ENCODE measurements at places on chromosomes 1 and 21.
A peak's percentile ranks its signal among the peaks of the same experiment; 100 is the strongest.

DNA sequence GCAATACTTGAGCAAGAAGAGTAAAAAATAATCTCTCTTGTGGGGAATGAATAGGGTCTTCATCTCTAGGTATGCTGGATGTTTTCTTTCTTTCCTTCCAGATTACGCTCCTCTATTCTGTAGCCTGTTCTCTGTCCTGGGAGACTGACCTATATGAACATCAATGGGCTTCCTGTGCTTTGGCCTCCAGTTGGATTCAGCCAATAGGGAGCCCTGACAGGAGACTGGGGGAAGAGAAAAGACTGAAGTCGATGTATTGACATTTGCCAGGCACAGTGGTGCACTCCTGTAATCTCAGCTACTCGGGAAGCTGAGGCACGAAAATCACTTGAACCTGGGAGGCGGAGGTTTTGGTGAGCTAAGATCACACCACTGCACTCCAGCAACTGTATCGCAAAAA is 17.6 kb downstream of the SEMA6C start:
- no peak for DNase-seq

DNA sequence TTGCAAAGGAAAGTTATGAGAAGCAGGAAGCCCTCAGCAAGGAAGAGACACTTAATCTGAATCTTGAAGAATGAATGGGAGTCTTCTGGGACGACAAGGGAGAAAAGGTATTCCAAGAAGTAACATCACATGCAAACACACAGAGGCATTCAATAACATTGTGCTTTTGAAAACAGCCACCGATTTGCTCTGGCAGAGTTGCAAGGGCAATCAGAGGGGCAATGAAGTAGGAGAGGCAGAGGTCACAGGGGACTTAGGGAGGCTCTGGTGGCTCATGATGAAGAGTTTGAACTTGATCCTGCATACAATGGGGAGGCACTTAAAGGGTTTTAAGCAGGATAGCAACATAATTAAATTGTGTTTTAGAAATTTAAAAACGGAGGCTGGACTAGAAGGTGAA is 107.7 kb downstream of the DDX20 start:
- DNase-seq = no peak

GRCh38 chr21:41095983-41096382 is 72.0 kb upstream of the BACE2 start:
- no peak for DNase-seq

DNA sequence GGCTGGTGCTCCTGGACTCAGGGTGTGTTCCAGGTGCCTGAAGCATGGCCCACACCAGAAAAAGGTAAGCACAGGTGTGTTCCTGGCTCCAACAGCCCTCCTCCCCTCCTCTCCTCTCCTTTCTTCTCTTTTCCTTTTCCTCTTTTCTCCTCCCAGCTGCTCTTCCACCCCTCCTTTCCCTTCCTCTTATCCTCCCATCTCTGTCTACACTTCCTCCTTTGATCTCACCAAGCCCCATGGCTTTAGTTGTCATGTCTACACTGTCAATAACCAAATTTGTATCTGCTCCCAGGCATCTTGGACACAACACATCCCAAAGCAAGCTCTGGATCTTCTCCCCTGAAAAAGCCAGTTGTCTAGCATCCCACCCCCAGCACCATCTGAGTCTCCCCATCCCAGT is 56.7 kb upstream of the LAPTM5 start:
- no peak for DNase-seq

DNA sequence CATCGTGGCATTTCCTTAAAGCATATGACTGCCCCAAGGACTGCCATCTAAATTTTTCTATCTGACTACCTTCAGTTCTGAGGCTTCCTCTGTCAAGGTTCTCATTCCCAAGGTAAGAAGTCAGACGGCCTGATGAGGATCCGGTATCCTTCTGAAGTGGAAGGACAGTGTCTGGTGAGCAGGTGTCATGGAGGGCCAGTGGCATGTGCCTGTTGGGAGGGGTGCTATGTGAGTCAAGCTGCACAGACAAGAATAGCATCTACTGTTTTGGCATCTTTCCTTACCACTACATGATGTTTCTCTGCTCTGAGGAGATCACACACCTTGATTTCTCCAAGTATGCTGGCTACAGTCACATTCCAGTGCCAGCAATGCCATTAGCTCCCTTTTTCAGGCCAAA is 99.6 kb upstream of the RGS1 start:
- no peak for DNase-seq

GRCh38 chr1:21184276-21184675 is 7.6 kb upstream of the EIF4G3 start:
- no peak for DNase-seq

DNA sequence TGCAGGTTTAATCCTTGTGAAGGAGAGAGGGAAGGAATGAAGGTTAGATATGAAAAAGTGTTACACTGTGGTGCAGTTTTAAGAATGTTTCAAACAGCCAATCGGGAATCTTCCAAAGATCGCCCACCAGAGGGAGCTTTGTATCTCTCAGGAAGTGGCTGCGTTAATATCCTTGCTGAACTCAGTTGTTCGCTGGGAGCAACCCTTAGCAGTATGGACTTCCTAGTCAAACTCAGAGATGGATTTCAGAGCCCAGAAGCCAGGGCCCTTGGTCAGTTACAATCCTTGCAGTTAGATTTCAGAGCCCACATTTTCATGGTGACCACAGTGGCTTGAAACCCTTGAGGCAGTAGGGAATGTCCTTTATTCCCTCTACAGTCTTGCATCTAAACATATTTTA is 136.2 kb downstream of the NTNG1 start:
- peak; percentile 52 for DNase-seq

DNA sequence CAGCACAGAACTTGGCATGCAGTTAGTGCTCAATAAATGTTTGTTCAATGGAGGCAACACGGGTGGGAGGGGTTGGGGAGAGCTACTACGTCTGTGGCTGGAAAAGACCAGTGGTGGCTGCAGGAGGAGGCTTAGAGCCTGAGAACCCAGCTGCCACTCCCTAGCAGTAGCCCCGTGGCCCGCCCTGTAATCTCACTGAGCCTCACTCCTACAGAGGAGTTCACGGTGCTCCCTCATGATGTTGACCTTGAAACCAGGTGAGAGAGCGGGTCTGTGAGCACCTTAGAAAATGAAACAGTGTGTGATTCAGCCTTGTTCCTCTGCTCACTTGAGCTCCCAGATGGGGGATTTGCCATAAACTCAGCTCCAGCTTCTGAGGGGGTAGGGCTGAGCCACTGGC is 299.6 kb downstream of the NPHP4 start:
- no peak for DNase-seq

- DNase-seq = no peak
Measured at GRCh38 chr1:215833941-215834729, 267.0 kb downstream of the KCTD3 start.

DNA sequence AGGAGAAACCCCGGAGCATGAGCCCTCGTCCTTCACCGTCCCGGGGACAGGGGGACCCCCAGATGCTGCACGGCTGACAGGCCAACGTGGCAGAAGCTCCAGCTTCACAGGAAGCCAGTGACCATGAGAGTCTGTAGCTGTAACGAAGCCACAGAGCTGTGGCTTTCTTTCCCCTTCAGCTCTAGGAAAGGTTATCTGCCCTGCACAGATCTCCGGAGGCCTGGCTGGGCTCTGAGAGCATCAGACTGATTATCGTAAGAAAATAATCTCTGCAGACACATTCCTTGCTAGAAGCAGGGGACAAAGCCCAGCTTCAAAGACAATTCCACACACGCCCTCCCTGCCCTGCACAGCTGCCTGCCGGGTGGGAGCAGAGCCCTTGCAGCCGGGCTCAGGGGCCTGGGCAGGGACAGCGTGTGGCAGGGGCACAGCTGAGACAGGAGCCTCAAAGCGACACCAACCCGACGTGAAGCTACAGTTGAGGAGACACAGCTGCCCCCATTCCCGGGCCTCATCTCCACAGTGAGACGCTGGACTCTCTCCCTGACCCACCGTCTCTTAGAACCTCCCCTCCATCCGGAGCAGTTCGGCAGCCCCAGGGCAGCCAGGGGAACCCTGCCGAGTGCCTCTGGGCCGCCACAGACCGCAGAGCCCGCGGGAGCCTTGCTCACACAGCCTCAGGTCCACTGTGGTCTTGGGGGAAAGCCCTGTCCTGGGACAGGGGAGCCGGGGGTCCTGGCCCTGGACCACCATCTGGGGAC is 30.6 kb downstream of the POFUT2 start:
- no peak for DNase-seq

DNA sequence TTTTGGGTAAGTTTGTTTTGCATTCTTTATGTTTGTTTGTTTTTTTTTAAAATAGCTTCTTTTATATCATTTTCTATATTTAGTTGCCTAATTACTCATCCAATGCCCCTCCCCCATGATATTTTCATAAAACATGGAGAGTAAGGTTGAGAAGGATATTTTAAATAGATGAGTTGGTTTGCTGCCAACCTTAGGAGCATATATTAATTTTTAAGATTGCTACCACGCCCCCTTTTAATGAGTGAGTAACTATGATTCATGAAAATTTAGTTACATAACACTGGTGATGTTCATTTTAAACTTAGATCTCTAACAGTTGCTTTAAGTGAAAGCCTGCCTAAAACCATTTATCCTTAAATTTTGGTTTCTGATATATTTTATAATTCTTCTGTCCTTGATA is 18.7 kb downstream of the TMEM50A start:
- DNase-seq = no peak

GRCh38 chr1:212640223-212640878 is 31.8 kb downstream of the ATF3 start:
- no peak for DNase-seq

GRCh38 chr1:246157516-246157915 is 349.6 kb downstream of the SMYD3 start:
- DNase-seq = no peak

- DNase-seq = no peak
Measured at GRCh38 chr1:29454616-29455380, 218.5 kb downstream of the PTPRU start.

GRCh38 chr1:148308832-148309458 is 156.9 kb upstream of the NBPF11 start:
- no peak for DNase-seq

DNA sequence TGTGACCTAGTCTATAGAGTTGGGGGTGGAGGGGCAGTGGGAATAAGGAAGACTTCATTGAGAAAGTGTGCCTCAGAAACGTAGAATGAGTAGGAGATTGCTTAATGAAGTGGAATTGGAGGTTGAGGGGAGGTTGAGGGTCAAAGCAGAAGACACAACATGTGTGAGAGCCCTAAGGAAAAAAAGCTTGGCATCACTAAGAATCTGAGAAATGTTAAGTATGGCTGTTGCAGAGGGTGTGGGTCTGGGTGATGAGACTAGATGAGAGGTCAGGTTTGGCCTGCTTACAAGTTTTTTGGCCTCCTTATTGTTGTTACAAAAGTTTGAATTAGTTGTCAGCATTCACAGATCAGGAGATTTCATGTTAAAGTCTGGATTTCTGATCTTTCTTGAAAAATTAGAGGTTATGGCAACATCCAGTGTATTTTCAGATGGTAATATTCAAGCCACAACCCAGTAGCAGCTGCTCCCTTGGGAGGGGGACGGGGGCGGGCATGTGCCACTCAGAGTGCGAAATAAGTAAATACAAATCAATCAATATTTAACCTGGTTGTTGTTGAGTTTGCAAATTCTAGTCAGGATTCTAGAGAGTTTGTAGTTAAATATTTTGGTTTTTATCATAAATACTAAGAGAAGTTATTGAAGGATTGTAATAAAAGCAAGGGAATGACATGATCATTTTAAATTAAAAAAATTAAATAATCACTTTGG is 4.3 kb downstream of the MAN1A2 start:
- DNase-seq = no peak

DNA sequence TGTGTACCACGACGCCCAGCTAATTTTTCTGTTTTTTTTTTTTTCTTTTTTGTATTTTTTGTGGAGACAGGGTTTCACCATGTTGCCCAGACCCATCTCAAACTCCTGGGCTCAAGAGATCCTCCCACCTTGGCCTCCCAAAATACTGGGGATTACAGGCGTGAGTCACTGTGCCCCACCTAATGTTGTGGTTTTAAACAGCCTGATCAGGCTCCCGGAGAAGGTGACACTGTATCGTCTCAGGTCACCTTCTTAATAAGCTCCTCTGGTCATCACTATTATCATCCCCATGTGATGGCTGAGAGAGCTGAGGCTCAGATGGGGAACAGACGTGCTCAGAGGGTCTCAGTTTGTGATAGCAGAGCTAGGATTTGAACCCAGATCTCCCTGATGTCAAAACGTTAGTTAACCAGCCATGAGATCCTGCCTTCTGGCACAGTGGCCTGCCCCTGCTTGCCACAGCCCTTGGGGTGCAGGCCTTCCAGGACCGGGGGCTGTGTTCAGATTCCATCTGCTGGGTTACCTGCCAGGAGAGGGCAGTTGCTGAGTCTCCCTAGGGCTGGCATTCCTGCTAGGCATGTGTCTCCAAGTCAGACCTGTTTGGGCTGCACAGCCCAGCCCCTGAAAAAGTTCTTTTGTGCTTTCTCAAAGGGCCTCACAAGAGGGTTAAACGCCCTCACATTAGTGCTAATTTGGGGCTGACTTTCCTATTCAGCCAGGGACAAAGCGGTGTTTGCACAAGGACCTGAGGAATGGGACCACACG is 32.7 kb upstream of the GRHL3 start:
- no peak for DNase-seq

GRCh38 chr1:19429611-19430010 is 55.7 kb downstream of the CAPZB start:
- DNase-seq = peak; percentile 50

DNA sequence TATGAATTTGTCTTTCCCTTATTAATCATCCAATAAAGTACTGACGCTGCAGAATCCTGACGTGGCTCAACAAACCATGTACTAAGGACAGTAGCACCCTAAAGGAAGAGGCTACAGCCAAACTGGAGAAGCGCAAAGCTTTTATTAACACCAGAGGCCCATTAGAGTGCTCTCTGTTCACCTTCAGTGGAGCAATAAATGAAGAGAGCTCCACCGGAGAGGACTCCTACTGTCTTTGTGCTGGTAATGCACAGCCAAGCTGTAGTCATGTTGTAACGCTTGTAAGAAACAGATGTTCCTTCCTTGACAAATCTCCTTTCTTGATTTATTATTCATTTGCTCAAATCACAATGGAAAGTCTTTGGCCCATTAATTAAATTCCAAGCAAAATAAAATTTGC is 220.7 kb upstream of the RRP15 start:
- no peak for DNase-seq

- DNase-seq = no peak
Measured at GRCh38 chr1:147072482-147073432, 99.5 kb downstream of the PRKAB2 start.

GRCh38 chr1:225973158-225973557 is 26.0 kb downstream of the SDE2 start:
- DNase-seq = peak; percentile 23

DNA sequence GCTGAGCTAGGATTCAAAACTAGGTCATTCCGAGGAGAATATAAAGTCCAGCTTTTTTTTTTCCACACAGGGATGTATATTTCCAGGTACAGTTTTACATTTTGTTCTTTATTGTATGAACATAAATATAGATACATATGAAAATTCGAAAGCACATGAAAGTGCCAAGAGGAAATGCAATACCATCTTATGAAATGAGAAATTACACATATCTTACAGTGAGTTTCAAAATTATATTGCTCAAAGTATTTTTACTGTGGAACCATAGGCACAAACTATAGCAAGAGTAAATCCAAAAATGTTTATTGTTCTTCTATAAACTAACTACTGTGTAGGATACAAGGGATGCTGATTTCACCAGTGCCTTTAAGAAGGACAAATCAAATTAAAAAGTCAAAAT is 39.0 kb downstream of the PTPRC start:
- no peak for DNase-seq
